ENCODE measurements at places on chromosomes 7 and 10.

DNA sequence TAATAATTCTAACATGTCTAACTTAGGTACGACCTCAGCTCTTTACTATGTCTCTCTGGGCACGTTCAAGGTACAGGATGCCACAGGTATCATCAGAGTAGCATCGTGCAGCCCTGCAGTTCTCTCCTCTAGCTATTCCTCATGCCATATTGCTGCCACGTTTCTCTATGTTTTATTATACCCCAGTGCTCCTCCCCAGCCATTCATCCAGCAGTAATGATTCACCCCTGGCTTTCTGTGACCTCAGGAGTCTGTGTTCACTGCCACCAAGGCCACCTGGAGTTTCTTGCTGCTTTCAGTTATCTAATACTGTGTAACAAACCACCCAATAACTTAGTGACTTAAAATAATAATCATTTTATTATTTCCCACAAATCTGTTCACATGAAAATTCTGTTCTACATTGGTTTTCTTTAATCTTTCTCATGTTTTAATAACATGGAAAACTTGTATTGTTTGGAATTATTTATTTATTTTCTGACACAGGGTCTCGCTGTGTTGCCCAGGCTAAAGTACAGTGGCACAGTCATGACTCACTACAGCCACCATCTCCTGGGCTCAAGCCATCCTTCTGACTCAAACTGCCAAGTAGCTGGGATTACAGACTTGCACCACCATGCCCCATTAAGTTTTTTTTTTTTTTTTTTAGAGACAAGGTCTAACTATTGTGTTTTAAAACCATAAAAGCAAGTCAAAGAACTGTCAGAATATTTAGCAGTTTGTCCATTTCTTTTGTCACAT is 21.8 kb downstream of the REEP3 start:
- DNase-seq, result no peak

- no peak for DNase-seq
Observed at GRCh38 chr7:37212051-37212450, 236.6 kb downstream of the ELMO1 start.

GRCh38 chr7:22173685-22174573 is 183.0 kb downstream of the RAPGEF5 start:
- no peak for DNase-seq

- DNase-seq, result no peak
Observed at GRCh38 chr10:71525721-71526120, 129.0 kb downstream of the CDH23 start.

- DNase-seq, result no peak
Observed at GRCh38 chr10:104342941-104343411, 4.7 kb upstream of the ITPRIP start.

- DNase-seq, result peak; percentile 15
Observed at GRCh38 chr7:82373926-82374635, 69.5 kb downstream of the CACNA2D1 start.

- no peak for DNase-seq
Observed at GRCh38 chr10:128817636-128818035, 649.4 kb upstream of the MGMT start.

DNA sequence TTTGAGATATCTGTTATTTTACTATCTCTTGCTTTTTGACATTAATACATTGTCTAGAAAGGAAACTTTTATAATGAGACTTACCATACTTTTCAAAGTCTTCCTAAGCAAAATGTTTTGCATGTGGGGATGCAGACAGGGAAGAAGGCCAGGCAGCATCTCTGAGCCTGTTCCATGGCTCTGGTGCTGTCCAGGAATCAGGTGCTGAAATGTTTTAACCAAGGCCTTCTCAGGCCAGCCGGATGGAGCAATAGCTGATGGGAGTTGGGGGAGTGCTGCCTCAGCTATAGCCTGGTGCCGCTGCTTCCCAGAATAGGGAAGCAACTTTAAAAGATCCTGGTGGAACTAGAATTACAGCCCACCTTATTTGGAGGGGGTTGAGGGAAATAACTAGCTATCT is 38.5 kb downstream of the CRTAC1 start:
- DNase-seq, result peak; percentile 29

DNA sequence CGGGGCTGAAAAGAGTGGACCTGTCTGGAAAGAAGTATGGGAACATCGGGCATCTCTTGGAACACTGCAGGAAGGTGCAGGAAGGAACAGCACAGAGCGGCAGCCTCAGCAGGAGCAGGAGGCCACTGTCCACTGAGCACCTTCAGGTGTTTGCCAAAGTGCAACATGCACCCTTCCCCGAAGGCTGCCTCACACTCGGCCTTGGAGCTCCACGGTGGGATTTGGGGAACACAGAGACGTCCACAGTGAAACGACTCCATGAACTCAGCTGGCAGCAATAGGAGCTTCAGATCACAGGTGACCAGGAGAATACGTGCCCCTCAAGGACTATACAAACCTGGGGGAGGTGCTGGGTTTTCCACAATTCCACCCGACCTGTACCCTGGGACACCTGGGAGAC is 140.3 kb upstream of the RET start:
- DNase-seq, result no peak

DNA sequence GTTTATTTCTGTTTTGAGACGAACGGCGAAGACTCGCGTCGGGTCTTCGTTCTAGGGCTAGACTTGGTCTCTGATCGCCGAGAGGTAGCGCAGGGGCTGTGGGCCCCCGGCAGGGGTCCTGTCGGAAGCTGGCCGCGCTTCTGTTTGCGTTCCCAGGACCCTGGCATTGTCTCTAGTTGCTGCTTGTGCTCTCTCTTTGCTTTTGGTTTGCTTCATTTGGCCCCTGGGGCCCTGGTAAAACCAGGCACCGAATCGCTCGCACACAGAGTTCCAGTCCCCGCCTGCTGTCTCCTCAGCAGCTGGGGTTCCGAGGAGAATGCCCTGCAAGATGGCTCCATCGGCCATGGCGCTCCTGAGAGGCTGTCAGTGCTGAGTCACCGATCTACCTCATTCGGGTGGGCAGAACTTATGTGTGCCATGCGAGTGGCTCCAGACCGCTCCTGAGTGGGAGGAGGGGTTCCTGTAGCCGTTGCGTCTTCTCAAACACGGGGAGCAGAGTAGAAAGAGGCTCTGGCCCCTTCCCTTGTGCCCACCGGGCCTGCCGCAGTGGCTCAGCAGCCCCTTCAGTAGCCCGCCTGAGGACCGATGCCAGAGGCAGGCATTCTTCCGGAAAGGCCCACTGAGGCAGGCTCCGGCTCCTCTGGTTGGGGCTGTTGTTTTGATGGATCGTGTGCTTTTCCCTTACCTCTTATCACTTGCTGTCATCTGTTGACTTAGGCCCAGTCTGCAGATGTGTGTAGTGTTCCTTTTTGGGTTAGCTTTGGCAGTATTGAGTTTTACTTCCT is 826 bp downstream of the CHPF2 start:
- no peak for DNase-seq

GRCh38 chr7:129465080-129465479 is 30.8 kb downstream of the STRIP2 start:
- no peak for DNase-seq

DNA sequence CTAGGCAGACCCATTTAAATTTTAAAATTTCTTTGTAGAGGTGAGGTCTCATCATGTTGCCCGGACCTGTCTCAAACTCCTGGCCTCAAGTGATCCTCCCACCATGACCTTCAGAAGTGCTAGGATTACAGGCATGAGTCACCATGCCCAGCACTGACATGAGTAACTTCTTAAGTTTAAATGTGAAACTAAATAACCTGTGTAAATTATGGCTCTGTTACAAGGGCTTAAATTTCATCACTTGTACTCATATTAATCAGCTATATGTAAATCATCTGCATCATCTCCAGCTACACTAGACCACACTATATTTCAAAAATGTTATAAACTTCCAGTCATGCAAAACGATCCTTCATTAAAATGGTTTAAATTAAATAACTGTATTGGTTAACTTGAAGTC is 56.1 kb downstream of the ATAD1 start:
- DNase-seq, result no peak

GRCh38 chr7:101804967-101805366 is 12.5 kb upstream of the CUX1 start:
- DNase-seq, result no peak

DNA sequence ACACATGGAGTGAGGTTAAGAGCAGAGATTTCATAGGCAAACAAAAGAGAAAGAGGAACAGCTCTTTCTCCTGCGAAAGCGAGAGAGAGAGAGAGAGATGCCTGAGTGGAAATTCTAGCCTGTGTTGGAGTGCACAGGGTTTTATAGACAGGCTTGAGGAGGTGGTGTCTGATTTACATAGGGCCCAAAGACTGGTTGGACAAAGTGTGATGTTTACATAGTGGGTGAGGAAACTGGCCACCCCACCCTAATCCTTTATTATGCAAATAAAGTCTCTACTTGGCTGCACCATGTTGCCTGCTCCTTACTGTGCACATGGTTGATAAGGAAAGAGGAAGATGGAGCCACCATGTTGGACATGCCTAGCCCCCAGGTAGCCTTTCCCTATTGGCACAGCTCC is 967.8 kb upstream of the SORCS1 start:
- no peak for DNase-seq

DNA sequence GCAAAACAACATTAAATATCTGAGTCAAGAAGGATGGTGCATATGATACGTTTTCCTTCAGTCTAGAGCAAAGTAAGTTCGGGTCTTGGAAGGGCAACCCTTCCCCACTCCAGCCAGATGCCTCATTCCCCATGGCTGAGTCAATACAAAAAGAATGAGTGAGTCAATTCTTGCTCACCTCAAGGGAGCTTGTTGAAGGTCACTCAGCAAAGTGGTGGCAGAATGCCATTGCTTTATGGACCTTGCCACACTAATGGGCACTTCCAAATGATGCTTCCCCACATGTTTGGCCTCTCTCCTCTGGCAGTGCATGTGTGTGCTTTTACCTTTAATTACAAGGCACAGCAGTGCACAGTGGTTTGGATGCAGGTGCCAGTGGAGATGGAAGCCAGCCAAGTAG is 296.5 kb downstream of the SORCS3 start:
- no peak for DNase-seq

DNA sequence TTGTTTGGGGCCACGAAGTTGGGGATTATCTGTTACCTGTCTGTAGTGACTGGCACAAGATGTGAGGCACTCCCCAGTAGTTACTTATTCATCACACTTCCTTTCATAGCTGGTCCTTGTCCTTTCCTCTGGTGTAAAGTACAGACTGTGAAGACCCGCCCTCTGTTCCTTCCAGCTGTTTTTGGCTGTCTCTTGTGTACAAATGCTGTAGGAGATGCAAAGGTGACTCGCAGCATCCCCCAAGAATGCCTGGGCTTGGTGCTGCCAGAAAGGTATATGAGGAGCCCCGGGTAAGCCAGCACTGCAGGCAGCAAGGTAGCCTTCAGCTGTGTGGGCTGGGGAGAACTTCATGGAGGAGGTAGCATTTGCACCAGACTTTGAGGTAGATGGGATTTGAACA is 236.6 kb downstream of the EBF3 start:
- DNase-seq, result no peak

GRCh38 chr10:69202332-69202731 is 17.8 kb upstream of the HKDC1 start:
- no peak for DNase-seq

DNA sequence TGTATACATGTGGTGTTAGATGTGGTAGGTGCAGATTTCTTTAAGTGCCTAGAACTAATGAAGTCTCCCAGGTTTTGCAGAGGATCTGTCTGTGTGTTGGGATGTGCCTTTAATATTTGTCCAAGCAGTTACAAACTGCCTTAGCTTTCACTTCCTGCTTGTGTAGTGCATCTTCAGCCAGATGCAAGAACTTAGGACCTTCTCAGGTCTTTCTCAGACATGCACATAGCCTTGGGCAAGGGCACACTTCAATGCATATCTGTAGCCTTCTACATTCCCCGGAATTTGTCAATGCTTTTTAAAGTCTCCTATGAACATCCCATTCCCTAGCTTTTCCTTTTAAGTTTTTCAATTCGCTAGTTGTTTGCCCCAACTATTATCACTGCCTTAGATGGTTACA is 47.2 kb upstream of the SLC39A12 start:
- DNase-seq, result no peak

- no peak for DNase-seq
Observed at GRCh38 chr10:119135513-119135881, 30.0 kb downstream of the SFXN4 start.

DNA sequence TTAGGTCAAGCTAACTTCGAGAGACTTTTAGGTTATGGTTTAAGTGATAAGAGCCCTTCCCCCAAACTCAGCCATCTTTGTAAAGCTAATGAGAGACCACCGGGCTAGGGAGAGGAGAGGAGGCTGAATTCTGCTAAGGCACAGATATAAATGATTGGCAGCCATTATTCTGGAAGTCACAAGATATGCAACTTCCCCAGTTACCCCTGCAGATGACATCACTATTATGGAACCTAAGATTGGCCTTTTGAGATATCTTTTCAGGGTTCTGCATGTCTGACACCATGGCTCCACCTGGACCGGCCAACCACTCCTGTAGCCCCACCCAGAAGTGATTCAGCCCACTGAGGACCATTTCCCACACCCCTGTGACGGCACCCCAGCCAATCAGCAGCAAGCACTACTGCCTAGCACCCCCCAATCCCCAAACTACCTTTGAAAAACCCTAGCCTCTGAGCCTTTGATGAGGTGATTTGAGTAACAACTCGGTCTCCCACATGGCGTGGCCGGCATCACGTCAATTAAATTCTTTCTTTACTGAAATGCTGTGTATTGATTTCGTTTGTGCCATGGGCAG is 14.4 kb downstream of the VIPR2 start:
- DNase-seq, result no peak

DNA sequence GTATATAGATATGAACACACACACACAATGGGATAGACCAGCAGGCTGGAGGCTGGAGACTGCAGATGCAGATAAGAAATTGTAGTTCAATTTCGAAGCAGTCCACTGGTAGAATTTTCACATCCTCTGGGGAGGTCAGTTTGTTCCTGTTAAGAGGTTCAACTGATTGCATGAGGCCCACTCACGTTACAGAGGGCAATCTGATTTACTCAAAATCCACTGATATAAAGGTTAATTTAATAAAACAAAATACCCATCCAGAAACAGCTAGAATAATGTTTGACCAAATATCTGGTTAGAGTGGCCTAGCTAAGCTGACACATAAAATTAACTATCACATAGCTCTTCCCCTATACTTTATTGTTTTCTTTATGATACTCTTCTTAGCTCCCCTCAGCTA is 162.9 kb upstream of the SMIM30 start:
- DNase-seq, result no peak

DNA sequence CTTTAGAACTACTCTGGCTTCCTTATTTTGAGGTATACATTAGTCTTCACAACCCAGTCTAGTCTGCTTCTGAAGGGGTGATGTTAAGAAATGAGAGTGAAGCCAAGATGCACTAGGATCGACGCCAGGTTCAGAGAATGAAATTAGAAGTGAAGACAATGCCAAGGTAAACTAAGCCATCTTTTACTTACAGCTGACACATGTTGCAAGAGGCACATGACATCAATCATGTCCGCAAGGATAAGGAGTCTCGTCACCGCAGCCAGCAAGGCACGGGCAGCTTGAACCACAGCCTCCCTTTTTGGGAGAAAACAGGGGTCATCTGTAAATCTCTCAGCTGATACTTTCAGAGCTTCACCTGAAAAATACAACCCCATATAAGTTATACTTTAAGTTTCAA is 156.7 kb downstream of the CTNNA3 start:
- DNase-seq, result no peak

- no peak for DNase-seq
Observed at GRCh38 chr10:61987951-61988379, 86.5 kb downstream of the ARID5B start.

GRCh38 chr10:55048830-55049498 is 247.9 kb upstream of the PCDH15 start:
- DNase-seq, result no peak
